Right renal cortex interstitium (tissue), 3 donors: ENCODE measurements at places on chromosomes 3 and 15. TPM values are rescaled to one million over a fixed set of nuclear protein-coding genes. Genes with fewer than 3 reads are reported as not detected.

The ZNF860 gene
- polyA plus RNA-seq = 3.2 TPM

The IGSF11 gene
- 4.0 TPM for polyA plus RNA-seq

The MUC20 gene
- polyA plus RNA-seq = 18.1 TPM

The CPLX3 gene
- polyA plus RNA-seq = not detected

The UBE2E2 gene
- polyA plus RNA-seq = 54.3 TPM

The ACSBG1 gene
- polyA plus RNA-seq = 1.1 TPM

The CISH gene
- 27.9 TPM for polyA plus RNA-seq

The GOLGA6L10 gene
- 3.7 TPM for polyA plus RNA-seq

The SYNPR gene
- polyA plus RNA-seq = 0.07 TPM

The GP9 gene
- 0.89 TPM for polyA plus RNA-seq

The RTP1 gene
- not detected for polyA plus RNA-seq

The TRPM1 gene
- 0.18 TPM for polyA plus RNA-seq

The PDCD6IP gene
- 154 TPM for polyA plus RNA-seq

The REC114 gene
- not detected for polyA plus RNA-seq

The DIPK2A gene
- polyA plus RNA-seq = 42.9 TPM

The EIF1B gene
- 125 TPM for polyA plus RNA-seq

The ARHGEF26 gene
- 16.3 TPM for polyA plus RNA-seq

The CLCN2 gene
- polyA plus RNA-seq = 8.1 TPM

The CORO2B gene
- 23.5 TPM for polyA plus RNA-seq

The AHSG gene
- polyA plus RNA-seq = 1.0 TPM

The ZKSCAN7 gene
- 18.5 TPM for polyA plus RNA-seq

The IGF2BP2 gene
- polyA plus RNA-seq = 83.7 TPM

The SCN5A gene
- polyA plus RNA-seq = 0.97 TPM

The GOLGA6A gene
- 0.26 TPM for polyA plus RNA-seq

The GOLGA8T gene
- not detected for polyA plus RNA-seq

The TRPM7 gene
- 48.5 TPM for polyA plus RNA-seq

The C2CD4A gene
- 0.20 TPM for polyA plus RNA-seq

The GCNT3 gene
- polyA plus RNA-seq = 0.51 TPM

The KNG1 gene
- polyA plus RNA-seq = 163 TPM

The AP4E1 gene
- 8.3 TPM for polyA plus RNA-seq

The TRAT1 gene
- not detected for polyA plus RNA-seq

The P2RY1 gene
- 2.9 TPM for polyA plus RNA-seq

The CEP97 gene
- polyA plus RNA-seq = 13.9 TPM

The GPR160 gene
- 29.9 TPM for polyA plus RNA-seq

The NAA80 gene
- 7.6 TPM for polyA plus RNA-seq

The PLCH1 gene
- 11.4 TPM for polyA plus RNA-seq

The SLC15A2 gene
- 13.6 TPM for polyA plus RNA-seq
